ENCODE measurements at places on chromosomes 5 and 9.
A peak's percentile ranks its signal among the peaks of the same experiment; 100 is the strongest.

DNA sequence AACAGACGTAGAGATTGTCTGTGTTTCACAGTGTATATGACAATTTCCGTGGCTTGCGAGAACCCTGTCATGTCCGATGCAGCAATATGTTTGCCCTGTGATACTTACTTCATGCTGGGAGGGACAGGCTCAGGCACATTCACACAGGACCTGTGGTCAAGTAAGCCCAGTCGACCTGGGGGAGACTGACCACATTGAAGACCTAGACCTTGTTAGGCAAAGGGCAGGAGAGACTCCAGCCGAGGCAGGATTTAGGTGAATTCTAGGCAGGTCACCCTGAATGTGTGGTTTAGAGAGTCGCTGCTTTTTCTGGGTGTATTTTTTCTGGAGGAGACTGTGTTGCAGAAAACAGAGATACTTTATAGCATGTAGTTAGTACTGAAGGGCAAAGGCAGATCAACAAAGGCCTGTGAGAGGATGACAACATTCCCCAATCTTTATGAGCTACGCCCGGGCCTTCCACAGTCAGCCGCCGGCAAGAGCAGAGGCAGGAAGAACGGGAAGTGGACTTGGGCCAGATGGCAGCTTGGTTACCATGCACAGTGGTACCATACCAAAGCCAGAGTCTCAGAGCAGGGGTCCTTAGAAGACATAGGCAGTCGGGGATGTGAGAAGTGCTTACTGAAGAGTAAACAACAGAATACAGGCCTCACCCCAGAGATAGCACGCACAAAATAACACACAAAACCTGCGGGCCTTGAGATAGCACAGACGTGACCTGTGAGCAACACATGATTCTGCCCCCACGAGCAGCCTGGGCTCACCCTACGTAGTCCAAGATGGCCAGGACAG is 220.7 kb downstream of the CACNA1B start:
- DNase-seq, result no peak

GRCh38 chr5:41193456-41194205 is 19.7 kb downstream of the C6 start:
- peak; percentile 14 for DNase-seq

GRCh38 chr9:72648324-72649126 is 127.1 kb downstream of the TMC1 start:
- no peak for DNase-seq

GRCh38 chr5:118115791-118116190 is 872.6 kb downstream of the DTWD2 start:
- DNase-seq, result no peak

DNA sequence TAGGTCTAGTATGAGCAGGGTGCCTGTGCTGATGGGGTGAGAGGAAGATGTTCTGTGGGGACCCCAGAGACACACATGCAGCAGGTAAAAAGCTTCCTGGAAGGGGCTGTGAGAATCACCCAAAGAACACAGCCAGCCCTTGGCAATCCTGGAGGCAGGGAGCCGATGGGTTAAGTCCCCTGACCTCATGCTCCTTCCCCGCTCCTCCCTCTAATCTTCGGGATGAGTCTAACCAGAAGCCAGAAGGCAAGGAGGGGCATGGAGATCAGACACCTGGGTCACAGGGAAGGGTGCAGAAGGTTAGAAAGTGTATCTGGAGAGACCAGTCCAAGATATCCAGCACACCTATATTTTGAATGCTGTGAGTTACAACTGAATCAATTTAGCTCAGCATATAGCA is 274.1 kb upstream of the PAPPA start:
- no peak for DNase-seq

DNA sequence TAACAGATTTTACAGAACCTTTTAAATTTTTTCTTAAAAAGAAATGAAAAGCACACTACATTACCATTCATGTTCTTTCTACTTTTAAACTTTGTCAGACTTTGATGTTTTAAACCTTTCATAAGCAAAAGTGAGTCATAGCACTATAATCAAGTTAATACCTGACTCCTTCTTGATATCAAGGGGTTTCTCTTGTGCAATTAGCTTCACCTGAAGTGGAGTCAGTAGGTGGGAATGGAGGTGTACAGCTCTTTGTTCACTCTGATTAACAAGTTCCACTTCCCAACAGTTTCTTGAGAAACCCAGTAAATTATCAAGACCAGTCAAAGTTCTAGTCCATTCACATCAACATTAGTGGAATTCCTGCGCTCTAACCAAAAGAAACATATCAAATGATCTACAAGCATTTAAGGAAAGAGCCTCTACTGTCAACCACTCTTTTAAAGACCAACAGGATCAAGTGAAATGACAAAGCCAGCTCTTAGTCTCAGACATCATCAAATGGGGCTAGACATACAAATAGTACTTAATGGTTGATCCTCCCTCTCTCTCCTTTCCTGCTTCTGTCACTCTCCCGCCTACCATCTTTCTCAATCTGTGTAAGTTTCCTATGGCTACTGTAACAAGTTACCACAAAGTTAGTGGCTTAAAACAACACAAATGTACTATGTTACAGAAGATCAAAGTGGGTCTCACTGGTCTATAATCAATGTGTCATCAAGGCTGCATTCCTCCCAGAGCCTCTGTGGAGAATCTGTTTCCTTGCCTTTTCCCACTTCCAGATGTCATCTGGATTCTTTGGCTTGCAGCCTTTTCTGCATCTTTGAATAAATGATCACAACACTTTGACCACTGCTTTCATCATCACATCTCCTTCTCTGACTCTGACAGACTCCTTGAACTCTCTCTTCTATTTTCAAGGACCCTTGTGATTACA is 68.0 kb downstream of the HINT1 start:
- DNase-seq, result no peak

GRCh38 chr5:97499605-97500004 is 316.6 kb upstream of the RIOK2 start:
- peak; percentile 21 for DNase-seq

- DNase-seq, result no peak
Observed at GRCh38 chr5:55638455-55638854, 73.7 kb downstream of the SLC38A9 start.

GRCh38 chr5:53991942-53992341 is 318.4 kb downstream of the ARL15 start:
- DNase-seq, result no peak

DNA sequence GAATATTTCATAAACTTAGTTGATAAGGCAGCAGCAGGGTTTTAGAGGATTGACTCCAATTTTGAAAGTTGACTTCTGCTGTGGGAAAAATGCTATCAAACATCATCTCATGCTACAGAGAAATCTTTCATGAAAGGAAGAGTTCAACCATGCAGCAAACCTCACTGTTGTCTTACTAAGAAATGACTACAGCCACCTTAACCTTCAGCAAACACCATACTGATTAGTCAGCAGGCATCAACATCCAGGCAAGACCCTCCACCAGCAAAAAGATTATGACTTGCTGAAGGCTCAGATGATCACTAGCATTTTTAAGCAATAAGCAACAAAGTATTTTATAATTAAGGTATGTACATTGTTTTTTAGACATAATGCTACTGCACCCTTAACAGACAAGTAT is 7.6 kb downstream of the TMEM174 start:
- no peak for DNase-seq

DNA sequence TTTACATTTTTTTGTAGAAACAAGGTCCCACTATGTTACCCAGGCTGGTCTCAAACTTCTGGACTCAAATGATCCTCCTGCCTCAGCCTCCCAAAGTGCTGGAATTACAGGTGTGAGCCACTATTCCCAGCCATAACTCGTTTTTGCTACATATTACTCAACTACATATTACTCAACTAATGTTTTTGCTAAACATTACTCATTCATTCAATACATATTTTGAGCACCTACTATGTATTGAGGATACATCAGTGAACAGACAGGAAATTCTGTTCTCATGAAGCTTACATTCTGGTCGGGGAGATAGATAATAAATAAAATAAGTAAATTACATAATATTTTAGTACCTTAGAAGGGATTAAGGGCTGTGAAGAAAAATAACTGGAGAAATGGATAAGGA is 34.9 kb upstream of the STOM start:
- no peak for DNase-seq

GRCh38 chr9:15372455-15372854 is 50.2 kb upstream of the SNAPC3 start:
- no peak for DNase-seq

DNA sequence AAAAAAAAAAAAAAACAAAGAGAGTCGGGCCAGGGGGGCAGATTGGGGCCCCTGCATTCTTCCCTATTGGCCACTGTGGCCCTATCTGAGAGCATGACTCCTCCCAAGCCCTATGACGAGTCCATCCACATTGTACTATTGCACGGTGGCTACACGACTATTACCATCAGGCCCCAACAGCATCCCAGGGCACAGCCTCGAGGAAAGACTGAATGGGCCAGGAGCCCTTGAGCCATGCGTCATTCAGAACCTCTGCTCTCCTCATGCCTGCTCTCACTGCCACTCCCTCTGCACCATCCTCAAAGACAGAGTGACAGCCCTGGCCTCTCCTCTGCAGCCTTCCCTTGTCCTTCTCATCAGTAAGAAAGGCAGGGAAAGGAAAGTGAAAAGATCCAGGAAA is 20.2 kb upstream of the ORM1 start:
- no peak for DNase-seq

DNA sequence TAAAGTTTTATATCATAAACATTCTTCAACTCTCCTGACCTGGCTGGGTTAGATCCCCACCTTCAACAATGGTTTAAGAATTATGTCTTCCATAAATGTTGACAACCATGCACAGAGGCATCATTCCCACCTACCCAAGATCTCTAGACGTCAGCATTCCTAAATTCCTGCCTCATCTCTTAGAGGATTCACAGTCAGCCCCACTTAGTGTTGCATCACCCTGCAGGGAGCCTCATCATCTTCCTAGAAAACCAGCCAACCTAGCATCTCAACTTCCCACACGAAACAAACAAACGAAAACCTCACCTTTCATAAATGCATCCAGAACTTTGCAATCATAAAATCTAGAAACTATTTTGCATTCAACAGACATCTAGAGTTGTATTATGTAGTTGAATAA is 816.1 kb upstream of the C9orf72 start:
- no peak for DNase-seq

GRCh38 chr9:116860509-116861120 is 173.5 kb downstream of the TRIM32 start:
- peak; percentile 23 for DNase-seq

DNA sequence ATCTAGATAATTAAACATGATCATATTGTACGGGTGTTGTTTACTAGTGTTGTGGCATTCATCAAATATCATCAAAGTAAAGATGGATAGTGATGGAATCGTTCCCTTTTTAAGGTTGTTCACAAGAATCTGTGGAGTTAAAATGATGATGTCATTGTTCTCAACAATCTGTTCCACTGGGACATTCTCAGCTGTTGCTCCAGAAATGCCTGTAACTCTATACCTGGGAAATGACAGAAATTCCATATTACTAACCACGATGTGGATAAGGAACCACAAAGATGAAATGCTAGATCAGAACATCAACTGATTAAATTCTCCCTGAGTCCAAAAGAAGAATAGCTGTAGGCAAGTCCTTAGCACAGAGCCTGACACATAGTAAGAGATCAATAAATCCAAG is 38.0 kb downstream of the RIGI start:
- DNase-seq, result no peak

- DNase-seq, result no peak
Observed at GRCh38 chr9:116166713-116167112, 13.1 kb downstream of the PAPPA start.

- DNase-seq, result no peak
Observed at GRCh38 chr5:29963956-29964355, 1229.5 kb upstream of the CDH6 start.

DNA sequence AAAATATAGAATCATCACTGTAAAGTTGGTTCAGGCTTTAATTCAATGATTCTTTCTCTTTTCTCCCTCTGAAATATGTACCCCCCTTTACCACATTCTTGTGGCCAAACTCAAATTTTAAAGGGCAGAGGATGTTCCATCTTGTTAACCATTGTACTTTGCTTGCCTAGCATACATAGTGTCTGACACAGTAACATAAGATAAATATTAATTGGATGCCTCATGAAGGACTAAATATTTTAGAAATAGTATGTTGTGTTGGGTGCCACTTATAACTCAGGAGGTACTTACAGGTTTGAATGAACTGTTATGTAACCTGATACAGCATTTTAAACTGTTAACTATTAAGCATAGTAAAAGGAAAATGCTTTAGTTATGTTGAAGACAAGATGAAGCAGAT is 71.5 kb downstream of the NIPBL start:
- no peak for DNase-seq

DNA sequence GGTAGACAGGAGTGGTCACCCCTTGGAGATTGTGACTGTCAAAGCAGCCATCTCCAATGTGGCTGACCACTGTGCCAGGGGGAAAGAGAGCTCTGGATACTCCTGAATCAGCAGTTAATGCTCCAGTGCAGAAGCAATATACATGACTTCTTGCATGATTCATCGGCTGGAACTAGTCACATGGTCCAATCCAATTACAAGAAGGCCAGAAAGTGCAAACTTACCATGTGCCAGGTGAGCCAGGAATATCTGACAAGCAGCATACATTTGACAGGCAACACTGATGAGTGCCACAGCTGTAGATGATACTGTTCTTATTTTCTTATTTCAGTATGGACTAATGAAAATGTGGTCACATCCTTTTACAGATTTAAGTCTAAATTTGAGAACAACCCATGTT is 440.0 kb upstream of the MPDZ start:
- DNase-seq, result no peak

- DNase-seq, result no peak
Observed at GRCh38 chr9:123305879-123306278, 37.5 kb upstream of the STRBP start.

DNA sequence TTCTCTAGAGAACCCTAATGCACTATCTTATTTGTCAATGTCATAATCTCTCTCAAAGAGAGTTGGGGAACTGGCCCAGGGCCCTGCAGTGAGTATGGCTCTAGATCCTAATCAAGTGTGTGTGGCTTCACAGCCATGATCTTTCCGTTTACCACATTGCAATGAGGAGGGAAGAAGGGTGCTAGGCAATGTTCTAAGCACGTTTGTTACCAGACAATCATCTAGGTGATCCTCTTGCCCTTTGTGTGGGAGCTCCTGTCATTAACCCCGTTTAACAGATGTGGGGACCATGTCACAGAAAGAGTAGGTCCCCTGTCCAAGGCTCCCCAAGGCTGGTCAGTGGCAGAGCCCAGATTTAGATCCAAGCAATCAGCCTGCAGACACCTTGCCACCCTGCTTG is 128.2 kb upstream of the IRX4 start:
- no peak for DNase-seq

DNA sequence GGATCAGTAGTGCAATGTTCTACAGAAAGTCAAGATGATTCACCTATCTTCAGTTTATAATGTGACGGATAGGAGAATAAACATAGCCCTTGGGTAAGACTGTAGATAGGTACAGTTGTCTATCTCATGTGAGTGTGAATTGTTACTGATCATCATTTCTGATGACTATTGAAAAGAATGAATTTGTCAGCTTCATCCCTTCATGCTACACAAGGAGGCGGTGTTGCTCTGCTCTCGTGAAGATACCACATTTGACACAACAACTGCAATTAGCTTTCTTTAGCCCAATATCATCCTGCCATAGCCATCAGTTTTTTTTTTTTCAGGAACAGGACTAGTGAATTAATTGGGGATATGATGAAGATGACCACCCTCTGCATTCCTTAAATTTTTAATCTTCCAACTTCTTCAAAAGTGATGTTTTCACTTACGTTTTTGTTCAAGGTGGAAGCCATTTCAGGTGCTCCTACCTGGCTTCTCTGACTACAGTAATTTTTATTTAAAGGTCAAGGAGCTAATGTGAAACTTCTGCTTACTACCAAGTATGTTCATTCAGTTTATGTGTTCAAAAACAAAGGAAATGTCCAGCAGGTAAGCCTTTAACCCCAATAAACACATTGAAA is 152.9 kb upstream of the MOCS2 start:
- DNase-seq, result no peak
